K562 (cell line): ENCODE measurements at places on chromosomes 4 and X. TPM values are rescaled to one million over a fixed set of nuclear protein-coding genes. Genes with fewer than 3 reads are reported as not detected.

DNA sequence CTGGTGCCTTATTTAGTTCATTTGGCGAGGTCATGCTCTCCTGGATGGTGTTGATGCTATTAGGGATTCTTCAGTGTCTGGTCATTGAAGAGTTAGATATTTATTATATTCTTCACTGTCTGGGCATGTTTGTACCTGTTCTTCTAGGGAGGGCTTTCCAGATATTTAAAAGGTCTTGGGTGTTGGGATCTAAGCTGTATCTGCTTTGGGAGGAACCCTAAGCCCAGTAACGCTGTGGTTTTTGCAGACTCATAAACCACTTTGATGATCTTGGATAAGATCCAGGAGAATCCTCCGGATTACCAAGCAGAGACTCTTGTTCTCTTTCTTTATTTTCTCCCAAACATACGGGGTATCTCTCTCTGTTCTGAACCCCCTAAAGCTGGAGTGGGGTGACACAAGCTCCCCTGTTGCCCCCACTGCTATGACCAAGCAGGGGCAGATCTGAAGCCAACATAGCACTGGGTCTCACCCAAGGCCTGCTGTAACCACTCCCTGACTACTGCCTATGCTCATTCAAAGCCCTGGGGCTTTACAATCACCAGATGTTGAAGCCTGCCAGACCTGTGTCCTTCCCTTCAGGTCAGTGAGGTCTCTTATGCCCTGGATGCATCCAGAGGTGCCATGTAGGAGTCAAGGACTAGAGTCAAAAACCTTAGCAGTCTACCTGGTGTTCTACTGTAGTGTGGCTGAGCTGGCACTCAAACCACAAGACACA is 187.6 kb downstream of the GUCY2F start:
- no peak for DNase-seq

DNA sequence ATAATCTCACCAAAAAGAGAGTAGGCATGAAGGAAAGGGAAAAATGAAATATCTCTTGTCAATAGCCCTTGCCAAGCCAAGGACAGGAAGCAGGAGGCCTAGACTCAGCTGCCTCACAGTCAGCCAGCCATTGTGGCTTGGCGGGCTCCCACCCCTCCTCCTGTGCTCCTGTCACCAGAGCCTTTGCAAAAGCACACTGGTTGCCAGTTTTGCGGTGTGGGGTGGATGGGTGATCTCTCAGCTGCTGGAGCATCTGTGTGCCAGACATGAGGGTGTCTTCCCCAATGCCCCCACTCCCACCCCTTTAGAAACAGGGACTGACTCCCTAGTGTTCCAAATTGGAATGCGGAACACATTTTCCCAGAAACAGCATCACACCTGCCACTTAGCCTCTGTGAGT is 26.1 kb downstream of the ARHGEF6 start:
- no peak for DNase-seq

DNA sequence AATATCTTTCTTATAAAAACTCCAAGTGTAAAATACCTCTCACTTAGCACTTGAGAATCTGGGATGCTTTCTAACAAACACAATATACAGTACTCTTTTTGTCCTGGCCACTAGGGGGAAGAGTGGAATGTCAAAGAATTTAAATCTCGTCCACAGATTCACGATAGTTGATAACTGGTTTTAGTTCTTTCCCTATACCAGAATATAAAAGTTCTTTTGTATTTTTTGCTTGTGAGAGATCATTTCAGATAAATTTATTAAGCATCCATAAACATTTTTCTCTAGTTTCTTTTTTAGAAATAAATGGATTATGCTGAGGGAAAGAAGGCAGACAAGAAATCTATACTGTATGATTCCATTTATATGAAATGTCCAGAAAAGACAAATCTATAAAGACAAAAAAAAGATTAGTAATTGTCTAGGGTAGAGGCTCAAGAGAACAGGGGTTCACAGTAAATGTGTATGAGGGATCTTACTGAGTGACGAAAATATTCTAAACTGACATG is 50.4 kb downstream of the MGARP start:
- DNase-seq, result peak; percentile 61

GRCh38 chrX:9055354-9055753 is 21.4 kb upstream of the FAM9B start:
- DNase-seq, result no peak

- peak; percentile 12 for DNase-seq
Measured at GRCh38 chr4:121696170-121696580, 605 bp downstream of the ANXA5 start.

- DNase-seq, result peak; percentile 71
Measured at GRCh38 chr4:37687194-37687562, 1.0 kb upstream of the RELL1 start.

- DNase-seq, result no peak
Measured at GRCh38 chrX:97895751-97896150, 1012.0 kb downstream of the RPA4 start.

DNA sequence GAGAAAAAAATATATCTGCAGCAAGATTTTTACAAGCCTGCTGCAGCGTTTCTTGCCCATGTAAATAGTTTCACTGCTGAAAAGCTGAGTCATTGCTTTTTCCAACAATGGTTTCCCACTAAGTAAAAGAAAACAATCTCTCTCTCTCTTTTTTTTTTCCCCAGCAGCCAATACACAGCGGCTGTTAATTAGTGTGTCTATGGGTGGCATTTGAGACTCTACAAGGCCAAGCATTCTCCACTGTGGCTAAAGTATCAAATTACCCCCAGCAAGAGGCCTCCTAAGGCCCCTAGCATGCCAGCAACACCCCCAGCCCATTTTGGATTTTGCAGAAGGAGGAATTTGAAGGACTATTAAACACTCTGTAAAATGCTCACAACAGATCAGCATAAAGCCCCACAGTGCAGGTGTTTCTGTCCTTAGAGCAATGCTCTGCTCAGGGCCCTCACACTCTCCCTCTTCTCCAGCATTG is 837.4 kb downstream of the TRIML1 start:
- no peak for DNase-seq

DNA sequence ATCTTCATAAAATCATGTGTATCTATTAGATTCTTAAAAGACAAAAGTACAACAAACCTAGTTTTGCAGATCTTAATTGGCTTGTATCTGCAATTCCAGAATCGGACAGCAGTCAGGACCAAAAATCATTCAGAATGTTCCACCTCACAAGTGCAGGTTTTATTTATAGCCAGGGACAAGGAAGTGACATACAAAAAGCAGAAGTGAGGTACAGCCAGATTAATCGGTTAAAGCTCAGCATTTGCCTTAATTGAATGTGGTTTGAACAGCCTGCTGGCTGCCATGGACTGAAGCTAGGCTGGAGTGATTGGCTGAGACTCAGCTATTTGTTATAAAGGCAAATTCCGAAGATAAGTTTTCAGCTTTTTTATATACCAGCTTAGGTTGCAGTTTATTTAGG is 932.6 kb downstream of the C4orf33 start:
- DNase-seq, result no peak

GRCh38 chr4:24704149-24704548 is 91.2 kb upstream of the SOD3 start:
- DNase-seq, result no peak

- DNase-seq, result no peak
Measured at GRCh38 chr4:86100539-86101215, 259.2 kb downstream of the MAPK10 start.

DNA sequence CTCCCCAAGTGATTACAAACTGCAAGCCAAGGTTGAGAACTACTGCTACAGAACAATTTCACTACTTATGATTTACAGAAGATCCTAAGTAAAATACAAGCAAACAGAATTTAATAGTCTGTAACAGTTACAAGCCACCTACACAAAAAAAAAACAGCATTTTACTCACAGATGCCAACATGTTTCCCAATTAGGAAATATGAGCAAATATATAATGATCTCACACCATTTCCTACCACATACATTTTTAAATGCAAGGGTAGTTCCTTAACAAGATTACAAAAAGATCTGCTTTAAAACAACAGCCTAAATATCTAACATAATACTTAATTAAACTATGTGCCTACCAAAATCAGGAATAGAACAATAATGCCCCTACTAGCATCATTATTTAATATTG is 63.4 kb downstream of the EFHC2 start:
- no peak for DNase-seq

DNA sequence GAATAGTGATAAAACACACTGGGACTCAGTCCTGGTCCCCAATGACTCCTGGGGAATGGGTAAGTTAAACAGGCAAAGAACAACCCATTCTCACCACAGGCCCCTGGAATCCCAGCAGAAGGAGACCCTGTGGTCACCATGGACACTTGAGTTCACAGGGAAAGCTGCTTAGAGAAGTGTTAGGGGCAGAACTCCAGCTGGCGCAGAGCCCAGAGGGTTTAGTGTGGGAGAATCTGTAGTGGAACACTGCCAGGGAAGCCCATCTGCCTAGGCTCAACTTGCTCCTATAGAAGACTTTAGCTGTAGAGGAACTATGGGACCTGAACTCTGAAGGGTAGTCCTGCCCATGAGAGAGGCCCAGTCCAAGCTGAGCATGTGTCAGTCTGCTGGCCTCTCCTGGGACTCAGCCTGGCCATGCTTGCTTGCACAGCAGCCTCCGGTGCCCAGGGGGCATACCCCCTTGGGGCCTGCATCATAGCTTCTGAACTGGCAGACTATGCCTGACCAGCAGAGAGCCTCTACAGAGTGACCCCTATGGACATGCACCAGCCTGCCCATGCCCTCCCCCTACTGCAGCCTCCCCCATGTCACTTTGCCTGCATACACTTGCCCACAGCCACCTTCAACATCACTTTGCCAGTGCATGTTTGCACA is 343.5 kb downstream of the IDS start:
- no peak for DNase-seq

DNA sequence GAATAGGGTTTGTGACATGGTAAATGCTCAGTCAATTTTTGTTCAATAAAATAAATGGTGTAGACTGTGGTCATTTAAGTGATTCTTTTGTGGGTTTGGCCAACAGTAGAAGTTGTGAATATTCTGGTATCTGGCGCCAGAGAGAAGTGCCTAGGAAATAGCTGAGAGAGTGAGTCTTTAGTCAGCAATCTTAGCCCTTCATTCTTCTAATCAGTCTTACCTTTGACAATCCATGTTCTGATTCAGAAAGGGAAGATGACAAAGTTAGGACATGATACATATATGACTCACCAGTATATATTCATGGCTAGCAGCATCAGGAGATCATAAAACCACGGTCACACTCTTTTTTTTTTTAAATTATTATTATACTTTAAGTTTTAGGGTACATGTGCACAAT is 141.8 kb upstream of the PCDH18 start:
- DNase-seq, result no peak

- no peak for DNase-seq
Measured at GRCh38 chrX:101787934-101788333, 128.3 kb upstream of the ARMCX2 start.

GRCh38 chr4:39834269-39834668 is 136.3 kb downstream of the UBE2K start:
- no peak for DNase-seq

DNA sequence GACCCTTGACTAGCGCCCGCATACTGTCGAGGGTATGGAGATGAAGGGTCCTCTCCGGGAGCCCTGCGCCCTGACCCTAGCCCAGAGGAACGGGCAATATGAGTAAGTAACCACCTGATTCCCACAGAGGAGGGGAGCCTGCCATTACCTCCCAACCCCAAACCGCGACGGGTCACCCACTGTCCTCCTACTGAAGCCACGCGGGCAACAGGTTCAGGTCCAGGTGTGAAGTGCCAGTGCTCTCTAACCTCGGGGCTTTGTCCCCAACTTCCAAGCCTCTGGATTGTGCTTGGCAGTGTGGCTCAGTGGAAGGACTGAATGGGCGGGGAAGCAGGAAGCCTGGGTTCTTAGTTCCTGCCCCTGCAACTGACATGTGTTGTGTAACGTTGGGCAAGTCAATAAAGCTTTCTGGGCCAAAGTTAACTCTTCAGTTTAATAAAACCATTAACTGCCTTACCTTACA is 694 bp downstream of the OCRL start:
- no peak for DNase-seq

- DNase-seq, result peak; percentile 35
Measured at GRCh38 chrX:133921764-133922389, 63.5 kb downstream of the GPC3 start.

- peak; percentile 2 for DNase-seq
Measured at GRCh38 chr4:157983300-157983699, 189.5 kb downstream of the GASK1B start.

- no peak for DNase-seq
Measured at GRCh38 chr4:185599553-185600243, 64.4 kb upstream of the PDLIM3 start.

GRCh38 chrX:6965729-6966128 is 181.8 kb upstream of the STS start:
- no peak for DNase-seq

GRCh38 chr4:26410385-26411293 is 79.6 kb downstream of the CCKAR start:
- DNase-seq, result peak; percentile 15

DNA sequence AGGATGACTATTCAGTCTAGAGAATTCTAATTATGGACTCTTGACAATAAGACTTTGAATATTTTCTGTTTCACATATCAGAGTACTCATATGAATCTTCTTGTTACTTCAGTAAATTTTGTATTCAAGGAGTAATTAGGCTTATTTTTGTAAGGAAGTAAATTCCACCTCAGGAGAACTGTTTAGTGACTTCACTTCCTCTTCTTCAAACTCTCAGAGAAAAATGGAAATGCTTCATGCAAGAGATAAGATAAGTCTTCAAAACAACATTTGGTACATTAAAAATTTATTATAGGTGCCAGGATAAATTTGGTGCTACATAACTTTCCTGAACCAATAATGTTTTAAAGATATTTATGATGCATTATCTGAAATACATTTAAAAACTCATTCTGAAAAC is 1421.9 kb downstream of the PCDH7 start:
- no peak for DNase-seq

DNA sequence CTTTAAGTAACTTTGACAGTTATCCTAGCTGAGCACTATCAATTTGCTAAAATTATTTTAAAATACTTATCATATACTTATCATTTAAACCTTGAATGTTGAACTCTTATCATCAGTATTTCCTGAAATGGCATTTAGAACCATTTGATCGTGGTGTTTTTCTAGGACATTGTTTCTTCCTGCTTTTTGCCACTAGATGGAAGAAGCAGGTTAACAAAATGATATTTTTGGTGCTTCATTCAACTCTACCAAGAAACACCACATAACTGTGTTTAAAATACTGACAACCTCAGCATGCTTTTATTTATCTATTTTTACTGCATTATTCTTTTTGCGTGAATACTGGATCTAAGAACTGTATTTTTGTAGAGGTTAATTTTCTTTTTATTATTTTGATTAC is 44.6 kb downstream of the C4orf33 start:
- no peak for DNase-seq

MID1 gene
- polyA plus RNA-seq, result 0.13 and 0.17 TPM in 2 replicates

SAGE1 gene
- polyA plus RNA-seq, result 35.6 and 35.9 TPM in 2 replicates

NALF2 gene
- polyA plus RNA-seq, result not detected in 2 replicates

STATH gene
- polyA plus RNA-seq, result not detected in 2 replicates

VCX3B gene
- polyA plus RNA-seq, result 3.0 and 3.2 TPM in 2 replicates

NOX1 gene
- not detected in 2 replicates for polyA plus RNA-seq

TREX2 gene
- polyA plus RNA-seq, result 0.70 and 0.82 TPM in 2 replicates

KIT gene
- 0.38 and 0.92 TPM in 2 replicates for polyA plus RNA-seq
